ENCODE measurements at places on chromosomes 6 and 20.

DNA sequence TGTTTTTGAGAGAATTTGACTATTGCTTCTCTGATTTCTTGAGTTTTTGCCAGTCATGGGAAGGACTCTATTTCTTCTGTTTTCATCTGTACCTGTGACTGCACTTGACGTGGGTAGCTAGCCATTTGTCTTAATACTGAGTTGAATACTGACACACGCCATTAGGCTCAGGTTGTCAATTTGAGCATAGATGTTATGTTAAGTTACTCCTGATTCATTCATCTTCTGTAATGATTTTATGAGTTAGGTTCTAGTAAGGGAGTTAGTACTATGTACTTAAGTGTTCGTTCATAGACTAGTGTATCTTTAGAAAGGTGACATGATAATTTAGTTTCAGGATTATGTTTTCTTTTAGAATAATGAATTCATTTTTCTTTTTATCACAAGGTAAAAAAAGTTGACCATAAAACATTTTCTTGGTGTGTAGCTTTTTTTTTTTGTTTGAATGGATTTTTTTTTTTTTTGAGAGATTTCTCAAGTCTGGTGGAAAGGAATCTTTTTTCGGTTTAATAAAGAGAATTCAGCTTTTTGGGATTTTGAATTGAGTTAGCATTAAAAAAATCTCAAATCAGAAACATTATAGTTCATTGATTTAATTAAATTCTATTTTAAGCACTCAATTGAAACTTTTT lies 1.7 kb downstream of the AFDN start:
- no peak for DNase-seq

DNA sequence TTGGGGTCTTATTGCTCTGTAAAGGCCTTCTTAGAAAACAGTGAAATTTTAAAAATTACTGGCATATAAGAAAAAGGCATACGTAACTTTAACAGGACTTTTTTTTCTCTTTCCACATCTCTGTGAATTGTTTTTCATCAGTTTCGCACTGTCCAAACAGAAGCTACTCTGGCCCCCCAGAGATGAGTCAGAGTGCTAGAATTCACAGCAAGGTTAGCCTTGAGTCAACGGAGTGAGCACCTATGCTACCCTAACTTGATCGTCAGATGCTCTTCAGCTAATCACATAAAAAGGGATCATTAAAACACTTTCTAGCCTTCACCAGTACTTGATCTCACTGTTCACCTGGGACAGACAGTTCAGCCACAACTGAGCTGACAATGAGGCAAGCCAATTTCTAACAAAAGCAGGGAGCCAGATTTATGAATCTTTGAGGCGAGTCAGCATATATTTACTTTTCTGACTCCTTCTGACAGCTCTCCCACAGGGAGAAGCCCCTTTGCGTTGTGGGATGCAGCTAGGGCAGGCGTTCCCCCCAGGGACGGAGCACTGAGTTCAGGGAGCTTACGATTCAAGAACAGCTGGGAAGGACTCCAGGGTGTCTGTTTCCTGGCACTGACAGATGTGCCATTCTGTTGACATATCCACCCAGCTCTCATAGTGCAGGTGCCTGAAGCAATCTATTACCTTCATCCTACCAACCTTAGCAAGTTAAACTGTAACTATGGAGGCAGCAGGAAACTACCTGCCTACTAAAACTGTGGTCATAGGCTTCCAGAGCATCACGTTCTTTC lies 46.4 kb upstream of the SPDEF start:
- no peak for DNase-seq

DNA sequence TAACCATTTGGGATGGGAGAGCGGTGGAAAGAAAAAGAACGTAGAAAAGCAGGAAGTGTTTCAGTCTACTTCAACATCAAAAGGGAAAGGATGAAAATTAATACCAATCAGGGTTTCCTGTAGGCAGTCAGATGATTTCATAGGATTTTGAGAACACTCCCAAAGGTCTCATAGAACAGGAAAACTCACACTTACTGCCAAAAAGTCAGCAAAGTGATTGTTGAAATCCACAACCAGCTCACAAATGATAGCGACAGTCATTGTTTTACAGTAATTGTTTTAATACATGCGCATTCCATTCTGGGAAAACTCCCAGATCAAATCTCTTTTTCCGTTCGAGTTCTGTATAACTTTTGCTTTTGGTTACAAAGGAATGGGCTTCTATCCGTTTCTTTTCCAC lies 5.3 kb upstream of the CNKSR3 start:
- DNase-seq = no peak

DNA sequence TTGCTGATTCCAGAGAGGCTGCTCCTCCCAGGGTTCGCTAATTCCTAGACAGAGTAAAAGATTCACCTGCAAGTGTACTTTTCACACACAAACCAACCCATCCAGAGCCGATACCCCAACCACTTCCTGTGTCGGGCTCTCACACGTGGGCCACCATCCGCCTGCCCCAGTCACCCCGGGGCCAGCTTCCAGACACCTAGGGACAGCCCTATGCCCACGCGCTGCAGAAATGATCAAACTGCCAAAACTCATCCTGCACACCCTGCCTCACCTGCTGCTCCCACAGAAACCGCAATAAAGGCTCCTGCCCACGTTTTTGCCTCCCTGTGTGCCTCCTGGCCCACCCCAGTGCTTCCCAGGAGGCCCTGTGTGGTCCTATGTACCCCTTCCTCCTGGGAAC lies 59.5 kb downstream of the PSMG4 start:
- peak; percentile 65 for DNase-seq

GRCh38 chr6:128605961-128606360 lies 85.6 kb upstream of the PTPRK start:
- no peak for DNase-seq

- no peak for DNase-seq
These were observed 155.4 kb upstream of the MARCKS start for GRCh38 chr6:113701552-113702254.

GRCh38 chr6:141467041-141467440 lies 665.7 kb upstream of the GJE1 start:
- DNase-seq = no peak

DNA sequence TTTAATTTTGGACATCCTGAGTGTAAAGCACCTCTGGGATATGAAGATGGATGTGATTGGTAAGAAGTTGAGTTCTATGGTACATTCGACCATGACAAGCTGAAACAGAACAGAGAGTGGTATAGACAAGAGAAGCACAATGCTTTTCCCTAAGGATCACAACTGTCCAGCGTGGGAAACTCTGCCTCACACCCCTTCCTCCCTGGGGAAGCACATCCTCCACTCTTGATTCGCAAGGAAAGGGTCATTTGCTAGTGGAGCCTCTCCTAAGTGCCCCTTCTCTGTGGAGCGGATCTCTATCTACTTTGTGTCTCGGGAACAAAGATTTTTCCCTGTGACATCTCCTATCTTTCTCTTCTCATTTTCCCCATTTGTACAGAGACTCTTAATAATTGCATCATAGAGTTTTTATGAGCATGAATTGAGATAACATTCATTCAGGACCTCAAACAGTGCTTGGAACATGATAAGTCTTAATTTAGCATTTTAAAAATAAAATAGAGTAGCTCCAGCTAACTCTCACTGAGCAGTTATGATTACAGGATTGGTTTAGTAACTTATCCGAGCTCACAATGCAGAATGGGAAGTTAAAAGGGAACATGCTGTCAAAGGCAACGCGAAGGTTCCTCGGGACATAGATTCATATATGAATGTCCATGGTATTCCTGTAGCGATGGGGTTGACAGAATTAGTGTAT lies 775.2 kb downstream of the C6orf118 start:
- no peak for DNase-seq

DNA sequence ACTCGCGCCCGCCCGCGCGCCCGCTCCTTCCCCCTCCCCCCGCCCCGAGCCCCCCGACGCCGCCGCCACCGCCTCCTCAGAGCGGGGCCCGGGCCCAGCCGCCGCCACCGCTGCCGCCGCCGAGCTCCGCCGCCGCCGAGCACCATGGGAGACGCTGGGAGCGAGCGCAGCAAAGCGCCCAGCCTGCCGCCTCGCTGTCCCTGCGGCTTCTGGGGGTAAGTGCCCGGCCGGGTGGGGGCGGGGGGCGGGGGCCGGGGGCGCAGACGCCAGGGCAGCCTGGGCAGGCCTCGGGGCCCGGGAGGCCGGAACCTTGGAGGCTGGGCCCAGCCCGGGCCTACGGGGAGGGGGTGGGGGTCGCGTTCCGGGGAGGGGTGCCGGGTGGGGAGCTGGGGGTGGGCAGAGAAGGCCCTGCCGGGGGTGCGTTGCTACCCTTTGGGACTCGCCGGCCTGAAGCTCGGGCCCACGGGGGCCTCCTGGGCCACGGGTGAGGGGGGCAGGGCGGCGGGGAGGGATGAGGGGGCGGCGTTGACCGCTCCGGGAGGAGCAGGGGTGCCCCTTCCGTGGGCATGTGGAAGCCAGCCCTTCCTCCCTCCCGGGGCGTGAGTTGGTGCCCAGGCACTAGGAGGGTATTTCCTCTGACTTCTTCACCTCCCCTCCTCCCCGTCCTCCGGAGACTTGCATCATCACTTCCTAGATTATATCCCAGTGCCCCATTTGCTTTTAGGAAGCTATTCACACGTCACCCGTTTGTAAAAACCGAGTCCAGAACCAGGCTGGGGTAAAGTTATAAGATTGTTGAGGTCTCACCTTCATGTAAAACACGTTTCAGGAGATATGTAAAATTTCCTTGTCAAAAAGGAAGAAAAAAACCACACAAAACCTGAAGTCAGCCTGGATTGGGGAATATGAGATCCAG lies 533 bp downstream of the ZFAND3 start:
- DNase-seq = peak; percentile 60

All from DND-41 (cell line).